COLO829 (cell line): ENCODE measurements at places on chromosomes 12 and 14.
A peak's percentile ranks its signal among the peaks of the same experiment; 100 is the strongest.

GRCh38 chr12:91505006-91505405 is 322.4 kb upstream of the DCN start:
- no peak for DNase-seq

DNA sequence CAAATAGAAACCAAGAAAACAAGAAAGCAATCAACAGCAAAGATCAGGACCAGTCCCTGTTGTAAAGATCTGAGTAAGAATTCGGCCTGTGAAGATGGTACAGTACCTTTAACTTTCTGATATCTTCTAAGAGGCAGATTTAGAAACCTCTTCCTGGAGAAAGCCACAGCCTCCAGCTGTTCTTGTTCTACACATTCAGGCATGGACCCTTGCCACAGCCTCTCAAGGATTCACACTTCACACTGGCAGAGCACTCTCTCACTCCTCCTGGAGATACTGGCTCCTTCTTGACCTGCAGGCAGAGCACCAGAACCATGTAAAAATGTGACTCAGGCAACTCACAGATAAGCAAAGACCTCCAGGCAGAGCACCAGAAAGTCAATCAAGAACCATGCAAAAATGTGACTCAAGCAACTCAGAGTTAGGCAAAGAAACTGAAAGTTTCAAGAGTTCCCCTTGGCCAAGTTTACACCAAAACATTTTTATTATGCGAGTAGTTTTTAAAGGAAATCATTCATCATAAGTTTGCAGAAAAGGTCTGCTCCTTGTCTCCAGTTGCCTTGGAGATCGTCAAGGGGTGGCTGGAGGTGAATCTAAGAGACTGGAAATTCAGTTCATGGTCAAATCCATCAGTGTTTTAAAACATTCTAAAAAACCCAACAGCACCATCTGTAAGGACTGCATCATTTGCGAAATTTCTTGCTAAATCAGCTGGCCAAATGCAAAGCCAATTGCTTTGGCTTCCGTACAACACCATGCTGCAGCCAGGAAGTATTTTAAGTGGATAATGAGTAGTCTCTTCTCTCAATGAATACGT is 119.3 kb upstream of the MDM1 start:
- DNase-seq, result no peak

DNA sequence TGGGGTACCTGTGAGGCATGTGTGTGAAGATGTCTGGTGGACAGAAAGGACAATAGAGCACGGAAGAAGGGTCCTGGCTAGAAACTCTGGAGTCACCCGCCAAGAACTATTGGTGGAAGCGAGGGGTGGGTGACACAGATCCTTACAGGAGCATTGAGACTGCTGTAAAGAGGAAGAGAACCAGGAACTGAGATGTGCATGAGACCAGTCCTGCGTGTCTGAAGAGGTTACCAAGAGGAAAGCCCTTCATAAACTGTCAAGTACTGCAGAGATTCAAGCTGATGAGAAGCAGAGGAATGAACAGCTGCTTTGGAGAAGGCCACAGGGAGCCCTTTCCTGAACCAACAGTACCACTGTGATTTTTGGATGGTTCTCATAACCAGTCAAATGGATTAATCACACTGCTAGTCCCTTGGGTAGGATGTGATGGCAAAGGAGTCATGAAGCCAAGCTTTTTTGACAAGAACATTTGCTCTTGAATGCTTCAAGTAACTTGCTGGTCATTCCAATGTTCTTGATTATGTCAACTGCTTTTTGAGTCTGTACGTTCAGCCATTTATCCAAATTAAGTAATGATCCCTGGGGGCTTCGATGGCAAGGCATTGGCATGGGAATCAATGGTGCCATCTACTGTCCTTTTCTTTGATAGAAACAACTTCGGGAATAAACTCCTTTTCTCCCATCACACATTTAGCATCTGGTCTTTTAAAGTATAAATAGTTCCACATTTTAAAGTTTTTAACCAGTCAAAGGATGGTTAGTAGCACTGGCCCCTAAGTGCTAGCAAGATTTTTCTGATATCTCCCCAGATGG is 42.9 kb downstream of the GPR135 start:
- DNase-seq, result no peak

- DNase-seq, result no peak
Observed at GRCh38 chr14:57199921-57200320, 68.8 kb downstream of the EXOC5 start.

- DNase-seq, result peak; percentile 25
Observed at GRCh38 chr14:75835156-75835725, 146.6 kb downstream of the TGFB3 start.

DNA sequence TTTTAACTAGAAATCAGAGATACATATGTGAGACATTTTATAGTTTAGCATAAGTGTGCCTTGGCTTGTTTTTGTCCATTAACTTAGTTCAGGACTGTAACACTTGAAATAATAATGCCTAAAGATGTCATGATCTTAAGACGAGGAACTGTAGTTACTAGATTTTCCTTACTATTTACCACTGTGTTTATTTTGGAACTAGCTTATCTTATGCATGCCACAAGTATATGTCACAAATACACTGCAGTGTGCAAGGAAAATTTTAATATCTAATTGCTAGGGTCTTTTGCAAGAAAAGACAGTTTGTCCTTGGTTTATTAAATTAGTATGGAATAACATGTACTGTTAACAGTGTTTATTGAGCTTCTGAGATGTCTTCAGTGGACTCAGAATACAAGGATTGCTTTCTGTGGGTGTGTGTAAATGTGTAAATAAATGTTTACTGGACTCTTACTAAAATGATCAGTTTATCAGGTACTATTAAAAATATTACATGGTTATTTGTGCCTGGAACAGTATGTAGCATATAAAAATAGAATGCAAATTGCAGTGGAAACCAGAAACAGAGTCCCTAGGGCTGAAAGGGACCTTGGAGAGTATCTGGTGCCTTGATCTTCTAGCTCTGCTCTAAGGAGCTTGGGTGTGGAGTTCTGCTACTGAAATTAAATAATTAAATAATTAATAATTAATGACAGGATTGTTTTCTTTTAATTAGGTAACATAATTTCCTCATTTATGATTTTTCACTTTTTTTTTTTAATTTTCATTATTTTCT is 58.1 kb downstream of the FGD4 start:
- DNase-seq, result no peak

DNA sequence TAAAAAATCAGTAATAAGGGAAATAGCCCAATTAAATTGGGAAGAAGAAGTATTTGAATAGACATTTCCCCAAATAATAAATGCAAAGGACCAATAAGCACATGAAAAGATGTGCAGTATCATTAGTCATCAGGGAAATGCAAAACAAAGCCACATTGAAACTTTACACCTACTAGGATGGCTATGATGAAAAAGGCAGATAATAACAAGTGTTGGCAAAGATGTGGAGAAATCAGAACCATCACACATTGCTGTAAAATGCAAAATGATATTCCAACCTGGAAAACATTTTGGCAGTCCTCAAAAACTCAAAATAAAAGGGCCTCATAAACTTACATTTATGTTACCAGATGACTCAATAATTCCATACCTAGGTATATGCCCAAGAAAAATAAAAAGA is 131.1 kb upstream of the G2E3 start:
- DNase-seq, result no peak

- no peak for DNase-seq
Observed at GRCh38 chr14:90405755-90406154, 8.9 kb downstream of the CALM1 start.

DNA sequence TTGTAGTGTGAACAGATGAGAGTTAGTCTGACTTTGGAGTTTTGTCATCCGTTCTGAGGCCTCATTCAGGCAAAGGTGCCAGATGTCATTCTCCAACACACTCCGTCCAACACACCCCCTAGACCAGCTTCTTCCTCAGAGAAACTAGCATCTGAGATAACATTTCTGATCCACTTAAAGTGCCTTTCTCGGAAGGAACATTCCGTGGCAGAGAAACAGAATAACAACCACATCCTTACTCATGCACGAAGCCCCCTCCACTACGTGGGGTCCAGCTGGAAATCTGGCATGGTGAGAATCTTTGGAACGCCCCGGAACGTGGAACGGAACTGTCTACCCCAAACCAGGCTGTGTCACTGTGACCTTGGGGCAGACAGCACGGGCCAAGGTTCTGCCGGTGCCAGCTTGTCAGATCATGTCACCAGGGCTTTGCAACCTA is 17.0 kb upstream of the BCL7A start:
- DNase-seq, result no peak

DNA sequence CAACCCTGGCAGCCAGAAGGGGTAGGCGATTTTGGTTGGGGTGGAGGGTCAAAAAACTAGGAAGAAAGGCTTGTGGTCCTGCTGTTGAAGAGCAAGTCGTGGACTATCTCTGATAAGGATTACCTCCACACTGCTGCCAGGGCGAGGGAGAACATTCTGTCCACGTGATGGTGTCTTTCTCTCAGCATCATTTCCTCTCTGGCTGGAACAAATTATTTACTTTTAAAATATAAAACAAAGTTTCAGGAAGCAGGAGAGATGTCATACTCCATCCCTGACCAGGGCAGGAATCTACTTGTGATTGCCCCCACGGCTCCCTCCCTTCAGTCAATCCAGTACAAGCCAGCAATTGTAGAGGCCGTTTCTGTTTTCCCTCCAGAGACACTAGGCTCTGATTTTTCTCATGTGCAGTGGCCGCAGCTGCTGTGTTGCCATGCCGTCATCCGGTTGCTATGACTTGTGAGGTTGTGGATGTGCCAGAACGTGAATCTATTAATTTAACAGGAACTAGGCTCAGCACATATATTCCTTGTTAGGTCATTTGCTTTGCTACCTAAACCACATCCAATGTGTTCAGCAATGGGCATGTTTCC is 61.5 kb upstream of the PTGR2 start:
- DNase-seq, result peak; percentile 21

DNA sequence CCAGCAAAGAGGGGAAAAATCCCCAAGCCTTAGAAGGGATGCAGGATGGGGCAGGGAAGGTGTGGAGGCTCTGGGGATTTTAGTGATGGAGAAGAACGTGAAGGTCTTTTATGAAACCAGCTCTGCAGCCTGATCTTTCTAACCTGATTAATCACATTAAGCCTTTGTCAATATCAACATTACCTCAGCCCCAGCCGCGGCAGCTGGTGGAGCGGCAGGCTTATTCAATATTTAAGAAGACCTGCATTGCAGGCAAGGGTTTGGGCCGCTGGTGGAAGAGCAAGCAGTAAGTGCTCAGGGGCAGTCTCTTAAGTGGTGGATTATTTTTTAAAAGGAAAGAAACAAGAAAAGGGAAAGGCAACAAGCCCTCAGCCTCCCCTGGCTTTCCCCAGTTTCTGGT is 16.6 kb downstream of the RPH3A start:
- no peak for DNase-seq

- peak; percentile 80 for DNase-seq
Observed at GRCh38 chr12:89542912-89543592, 17.2 kb upstream of the POC1B start.

DNA sequence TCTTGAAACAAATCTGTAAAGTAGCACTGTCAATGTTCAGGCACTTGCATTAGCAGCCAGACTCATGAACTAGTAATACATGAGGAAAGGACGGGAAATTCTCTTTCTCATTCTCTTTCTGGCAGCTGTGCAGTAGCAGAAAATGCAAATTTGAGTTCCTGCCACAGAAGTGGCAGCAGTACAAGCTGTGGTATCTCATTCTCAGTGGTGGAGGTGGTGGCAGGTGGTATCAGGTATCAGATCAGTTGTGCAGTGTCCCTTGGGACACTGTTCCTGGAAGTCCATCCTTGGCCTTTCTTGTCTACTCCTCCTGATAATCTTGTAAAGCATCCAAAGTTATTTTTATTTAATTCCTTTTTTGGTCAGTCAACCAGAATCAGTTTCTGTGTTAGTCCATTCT is 103.0 kb downstream of the C12orf42 start:
- no peak for DNase-seq

- peak; percentile 3 for DNase-seq
Observed at GRCh38 chr14:33282331-33283230, 343.9 kb downstream of the NPAS3 start.
